ENCODE measurements at places on chromosomes 16 and 17. TPM values are rescaled to one million over a fixed set of nuclear protein-coding genes. Genes with fewer than 3 reads are reported as not detected.

The SLC5A11 gene
- 0.38 TPM for total RNA-seq

The KRT27 gene
- not detected for total RNA-seq

The GPR139 gene
- not detected for total RNA-seq

The NKD1 gene
- under 0.01 TPM for total RNA-seq

The MT1E gene
- total RNA-seq = 97.3 TPM

The MT1G gene
- not detected for total RNA-seq

The EPX gene
- total RNA-seq = not detected

The AMZ2 gene
- total RNA-seq = 60.1 TPM

The STAT5A gene
- 30.4 TPM for total RNA-seq

The DPEP2NB gene
- not detected for total RNA-seq

The FAM20A gene
- not detected for total RNA-seq

The ODF4 gene
- not detected for total RNA-seq

The SLC52A1 gene
- total RNA-seq = 0.33 TPM

The PDK2 gene
- 28.7 TPM for total RNA-seq

The SOST gene
- total RNA-seq = not detected

The ARHGDIG gene
- total RNA-seq = 0.57 TPM

The KCNAB3 gene
- 0.98 TPM for total RNA-seq

The NOL11 gene
- total RNA-seq = 36.3 TPM

The CLDN7 gene
- total RNA-seq = 13.4 TPM

The KANSL1 gene
- total RNA-seq = 66.0 TPM

The CDH5 gene
- 1,316 TPM for total RNA-seq

The PRSS36 gene
- total RNA-seq = 0.65 TPM

The KRT16 gene
- not detected for total RNA-seq

The PAQR4 gene
- 13.9 TPM for total RNA-seq

The ODAD4 gene
- total RNA-seq = 0.38 TPM

The GPRC5B gene
- total RNA-seq = 24.8 TPM

The AATK gene
- total RNA-seq = 3.1 TPM
